ENCODE measurements at places on chromosomes 1 and 21. TPM values are rescaled to one million over a fixed set of nuclear protein-coding genes. Genes with fewer than 3 reads are reported as not detected.

DNA sequence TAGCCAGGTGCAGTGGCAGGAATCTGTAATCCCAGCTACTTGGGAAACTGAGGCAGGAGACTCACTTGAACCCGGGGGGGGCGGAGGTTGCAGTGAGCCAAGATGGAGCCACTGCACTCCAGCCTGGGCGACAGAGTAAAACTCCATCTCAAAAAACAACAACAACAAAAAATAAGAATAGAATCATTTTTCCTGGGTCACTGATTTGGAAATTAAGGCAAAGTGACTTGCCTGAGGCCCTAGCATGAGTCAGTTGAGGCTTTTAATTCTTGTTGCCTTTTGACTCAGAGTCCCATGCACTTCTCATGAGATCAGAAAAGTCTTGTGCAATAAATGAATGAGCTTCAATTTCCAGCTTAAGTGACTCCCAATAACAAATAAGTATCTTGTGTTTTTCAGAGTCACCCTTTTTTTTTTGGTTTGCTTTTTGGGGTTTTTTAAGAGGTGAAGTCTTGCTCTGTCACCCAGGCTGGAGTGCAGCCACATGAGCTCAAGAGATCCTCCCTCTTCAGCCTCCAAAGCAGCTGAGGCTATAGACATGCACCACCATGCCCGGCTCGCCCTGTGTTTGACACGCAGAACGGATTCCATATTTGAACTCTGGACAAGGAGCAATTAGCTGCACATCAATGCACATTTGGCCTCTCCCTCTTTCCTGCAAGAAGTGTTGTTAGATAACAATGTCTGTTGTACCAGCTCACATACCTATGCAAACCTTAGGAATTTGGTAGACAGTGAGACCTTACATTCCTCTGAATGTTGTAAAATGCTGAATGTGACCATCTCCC is 3.4 kb upstream of the PLEKHM2 start:
- DNase-seq: no peak

- DNase-seq: no peak
Observed at GRCh38 chr1:64136296-64136695, 67.1 kb upstream of the UBE2U start.

DNA sequence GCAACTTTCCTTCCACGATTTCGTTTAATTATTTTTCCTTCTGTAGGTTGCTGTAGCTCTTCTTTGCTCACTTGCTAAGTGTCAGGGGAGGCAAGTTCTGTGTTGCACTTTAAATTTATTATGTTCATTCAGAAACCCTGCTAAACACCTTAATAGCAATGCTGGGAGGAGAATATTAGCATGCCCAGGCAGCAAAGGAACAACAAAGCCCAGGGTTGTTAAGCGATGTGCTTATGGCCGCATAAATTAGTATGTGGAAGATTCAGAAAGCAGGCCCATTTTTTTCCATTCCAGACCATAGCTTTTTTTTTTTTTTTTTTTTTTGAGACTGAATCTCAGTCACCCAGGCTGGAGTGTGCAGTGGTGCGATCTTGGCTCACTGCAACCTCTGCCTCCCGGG is 151.3 kb downstream of the BACH1 start:
- DNase-seq: no peak

- no peak for DNase-seq
Observed at GRCh38 chr1:114061121-114061830, 82.0 kb downstream of the OLFML3 start.

DNA sequence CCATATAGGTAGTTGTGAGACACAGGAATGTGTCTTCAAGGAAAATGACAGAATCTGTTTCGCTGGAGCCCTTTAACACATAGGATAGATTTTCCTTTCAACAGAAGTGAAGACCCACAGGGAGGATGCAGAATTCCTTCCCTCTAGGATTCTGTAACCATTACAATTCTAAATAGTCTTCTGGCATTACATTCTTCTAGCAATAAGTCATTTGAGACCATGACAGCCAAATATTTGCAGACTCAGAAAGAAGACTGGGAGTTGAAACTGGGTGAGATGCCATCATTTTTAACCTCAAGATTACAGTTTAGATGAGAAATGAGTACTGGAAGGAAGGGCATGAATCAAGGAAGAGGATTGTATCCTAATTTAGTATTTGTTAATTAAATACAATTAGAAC is 61.6 kb downstream of the ZBTB18 start:
- no peak for DNase-seq

- no peak for DNase-seq
Observed at GRCh38 chr1:73662526-73662925, 535.5 kb downstream of the LRRIQ3 start.

HDGF gene
- total RNA-seq: 97.7 TPM

UTP25 gene
- total RNA-seq: 7.1 TPM

UBE2G2 gene
- total RNA-seq: 82.8 TPM

NCAM2 gene
- 26.1 TPM for total RNA-seq

SRP9 gene
- total RNA-seq: 134 TPM

CD1B gene
- total RNA-seq: not detected

NTNG1 gene
- 2.2 TPM for total RNA-seq

CR1L gene
- not detected for total RNA-seq

THEMIS2 gene
- 132 TPM for total RNA-seq

All from testis (tissue), 5 donors.